ENCODE measurements at places on chromosomes 7 and 10. TPM values are rescaled to one million over a fixed set of nuclear protein-coding genes. Genes with fewer than 3 reads are reported as not detected.

DNA sequence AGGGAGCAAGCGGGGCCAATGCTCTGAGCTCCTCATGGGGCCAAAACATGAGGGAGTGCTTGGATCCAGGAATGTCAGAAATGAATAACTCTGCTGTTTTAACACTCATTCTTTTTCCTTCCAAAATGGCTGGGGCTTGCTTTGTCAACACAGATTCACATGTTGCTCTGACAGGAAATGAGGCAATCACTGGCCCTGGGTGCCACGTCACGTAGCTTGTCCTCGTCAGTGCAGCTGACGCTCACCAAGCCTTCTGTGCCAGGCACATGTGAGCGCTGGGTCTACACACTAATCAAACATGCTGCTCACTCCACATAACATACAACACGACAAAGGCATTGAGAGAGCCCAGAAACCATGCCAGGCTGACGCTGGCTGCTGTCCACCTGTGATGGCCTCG lies 198.9 kb downstream of the WDR37 start:
- ATAC-seq, result no peak

- no peak for ATAC-seq
These were observed 19.7 kb upstream of the HGF start for GRCh38 chr7:81789406-81790119.

GRCh38 chr10:110540031-110540430 lies 27.5 kb upstream of the SMC3 start:
- ATAC-seq, result no peak

DNA sequence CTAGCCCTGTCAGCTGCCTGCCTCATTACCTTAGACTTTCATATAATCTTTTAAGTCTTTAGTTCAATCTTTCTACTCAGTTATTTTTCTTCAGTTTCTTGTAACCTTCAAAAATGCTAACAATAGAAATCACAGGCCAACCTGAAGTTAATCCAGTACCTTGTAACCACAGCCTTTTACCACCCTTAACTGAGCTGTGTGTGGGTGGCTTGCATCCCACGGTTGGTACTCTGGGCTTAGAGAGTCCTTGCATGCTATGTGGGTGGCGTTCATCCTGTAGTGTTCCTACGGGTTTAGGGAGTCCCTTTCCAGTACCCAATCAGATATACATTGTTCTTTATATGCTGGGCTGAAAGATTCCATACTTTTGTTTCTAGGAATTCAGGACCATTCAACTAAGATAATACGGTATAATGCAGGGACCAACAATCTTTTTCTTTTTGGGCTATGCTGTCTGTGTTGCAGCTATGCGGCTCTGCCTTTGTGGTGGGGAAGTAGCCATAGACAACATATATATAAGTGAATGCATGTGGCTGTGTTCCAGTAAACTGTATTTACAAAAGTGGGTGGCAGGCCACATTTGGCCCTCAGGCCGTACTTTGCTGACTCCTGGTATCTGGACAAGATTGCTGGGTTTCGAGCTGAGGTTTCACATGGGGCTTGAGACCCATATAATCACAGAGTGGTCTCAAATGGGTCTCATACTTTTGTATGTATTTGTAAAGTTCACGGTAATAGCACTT lies 280.8 kb upstream of the LRGUK start:
- ATAC-seq, result no peak

The MKX gene
- total RNA-seq, result 1.4 TPM

DNA sequence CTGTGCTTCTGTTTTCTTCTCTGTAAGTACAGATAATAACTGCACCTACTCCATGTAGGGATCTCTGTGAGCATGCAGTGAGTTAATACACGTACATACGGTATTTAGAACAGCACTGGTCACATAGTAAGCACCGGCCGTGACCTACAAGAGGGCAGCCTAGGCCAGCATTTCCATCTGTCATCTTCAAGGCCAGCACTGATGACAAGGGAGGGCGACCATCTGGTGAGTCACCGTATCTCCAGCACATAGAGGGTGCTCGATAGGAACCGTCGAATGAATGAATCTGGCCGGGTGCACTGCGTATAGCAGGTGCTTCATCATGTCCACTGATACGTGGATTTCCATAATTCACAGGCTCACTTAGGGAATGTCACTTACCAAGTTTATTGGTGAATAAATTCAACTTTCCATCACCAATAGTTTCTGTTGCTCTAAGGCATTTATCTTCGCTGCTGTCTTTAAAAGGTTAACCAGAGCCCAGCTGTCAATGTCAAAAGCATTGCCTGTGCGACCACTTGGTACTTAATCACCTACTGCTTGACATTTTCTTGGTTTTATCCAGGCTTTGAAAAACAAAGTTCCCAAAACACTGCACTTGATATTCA lies 8.3 kb downstream of the NOD1 start:
- ATAC-seq, result no peak

GRCh38 chr10:60282771-60283353 lies 106.8 kb downstream of the ANK3 start:
- peak; percentile 59 for ATAC-seq

DNA sequence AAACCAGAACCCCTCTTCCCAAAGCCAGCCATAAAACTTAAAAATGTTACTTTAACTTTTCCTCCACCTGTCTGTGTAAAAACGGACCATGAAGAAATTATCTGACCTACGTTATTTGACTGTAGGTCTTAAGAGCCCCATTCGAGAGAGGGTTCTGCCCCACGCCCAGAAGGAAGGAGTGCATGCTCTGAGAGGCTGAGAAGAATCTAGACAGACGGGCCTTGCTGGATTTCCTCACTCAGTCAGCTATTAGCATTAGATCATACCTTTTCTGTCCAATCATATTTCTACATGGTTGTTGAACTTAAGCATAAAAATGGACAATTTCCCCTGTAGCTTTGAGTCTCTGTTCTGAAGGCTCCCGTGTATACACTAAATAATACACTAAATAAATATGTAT lies 38.1 kb upstream of the WDR11 start:
- ATAC-seq, result peak; percentile 77

The TRPV5 gene
- not detected for total RNA-seq

The SHH gene
- not detected for total RNA-seq

The KNDC1 gene
- total RNA-seq, result 3.8 TPM

DNA sequence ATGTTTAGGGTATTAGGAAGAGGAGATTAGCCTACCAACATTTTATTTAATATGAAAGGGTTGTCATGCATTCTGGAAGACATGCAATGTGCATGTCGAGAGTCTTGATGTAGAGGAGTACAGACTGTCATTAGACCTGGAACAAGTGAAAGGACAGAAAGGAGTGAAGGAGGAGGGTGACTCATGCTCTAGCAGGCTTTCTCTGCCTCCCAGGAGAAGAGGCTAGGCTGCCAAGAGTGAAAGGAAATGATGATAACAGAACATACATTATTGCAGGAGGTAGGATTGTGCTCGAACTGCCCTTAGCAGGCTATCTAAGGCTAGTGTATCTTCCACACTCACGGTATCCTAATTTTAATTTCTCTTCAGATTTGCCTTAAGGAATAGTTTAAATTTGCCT lies 228.8 kb downstream of the EXOC4 start:
- ATAC-seq, result no peak

- no peak for ATAC-seq
These were observed 217.7 kb upstream of the FZD1 start for GRCh38 chr7:91046322-91047089.

The PON2 gene
- 35.3 TPM for total RNA-seq

The CFAP58 gene
- 0.12 TPM for total RNA-seq

The ASAH2 gene
- 3.1 TPM for total RNA-seq
